ENCODE measurements at places on chromosomes 3 and 15.

DNA sequence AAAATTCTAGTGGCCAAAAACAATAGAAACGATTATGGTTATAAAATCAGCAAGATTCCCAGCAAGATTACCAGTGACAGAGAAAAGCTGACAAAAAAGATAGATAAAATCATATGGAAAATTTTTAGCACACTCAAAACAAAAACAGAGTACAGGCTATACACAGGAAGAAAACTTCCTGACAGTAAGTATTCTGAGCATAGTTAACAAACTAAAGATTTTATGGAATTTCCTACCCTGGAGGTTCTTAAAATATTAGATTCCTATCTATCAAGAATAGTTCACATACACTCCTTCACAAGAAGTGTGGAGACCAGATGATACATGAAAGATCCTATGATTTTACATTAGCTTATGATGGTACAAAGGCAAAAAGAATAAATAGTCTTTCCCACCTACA, 50.8 kb downstream of the ZNF148 start:
- peaks cover 50% of the 10 kb centered on the region for H3K36me3 ChIP-seq
- no peak overlapping the region for H3K27ac ChIP-seq
- DNase-seq: no peak

DNA sequence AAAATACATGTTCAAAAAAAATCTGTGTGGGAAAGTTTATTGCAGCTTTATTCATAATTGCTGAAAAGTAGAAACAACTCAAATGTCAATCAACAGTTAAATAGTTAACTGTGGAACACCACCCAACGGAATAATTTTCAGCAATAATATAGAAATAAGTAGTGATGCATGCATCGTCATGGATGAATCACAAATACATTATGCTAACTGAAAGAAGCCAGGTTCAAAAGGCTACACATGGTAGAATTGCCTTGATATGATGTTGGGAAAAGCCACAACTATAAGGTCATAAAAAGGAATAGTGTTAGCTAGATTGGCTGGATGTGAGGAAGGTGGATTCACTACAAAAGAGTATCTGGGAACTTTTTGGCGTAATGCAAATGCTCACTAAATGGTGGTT, 82.0 kb downstream of the GMNC start:
- H3K36me3 ChIP-seq: no peaks in the 10 kb centered on the region
- no peaks in the 10 kb centered on the region for H3K4me1 ChIP-seq
- H3K4me3 ChIP-seq: no peak overlapping the region
- H3K27ac ChIP-seq: no peak overlapping the region
- no peak for DNase-seq

DNA sequence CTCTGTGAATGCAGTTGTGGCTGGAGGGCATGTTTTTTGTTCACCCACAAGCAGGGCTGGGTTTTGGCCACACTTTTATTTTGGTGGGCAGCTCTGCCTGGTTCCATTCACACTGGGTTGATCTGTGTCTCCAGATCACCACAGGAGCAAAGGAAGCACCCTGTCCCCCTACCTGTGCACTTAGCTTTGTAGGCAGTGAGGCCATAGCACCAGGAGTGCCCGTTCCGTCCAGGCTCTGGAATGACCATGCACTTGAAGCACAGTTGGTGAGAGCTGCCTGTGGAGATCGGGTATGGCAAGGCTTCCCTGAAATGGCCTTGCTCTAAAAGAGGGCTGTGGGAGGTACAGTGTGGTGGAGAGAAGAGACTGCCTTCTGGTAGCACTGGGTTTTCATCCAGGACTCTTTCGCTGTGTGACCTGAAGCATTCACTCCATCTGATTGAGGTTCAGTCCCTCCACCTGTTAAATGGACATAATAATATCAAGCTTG, 31.7 kb downstream of the MINAR1 start:
- H3K4me1 ChIP-seq: no peaks in the 10 kb centered on the region
- no peaks in the 10 kb centered on the region for H3K36me3 ChIP-seq
- no peak overlapping the region for H3K4me3 ChIP-seq

- H3K4me3 ChIP-seq: no peak overlapping the region
- no peaks in the 10 kb centered on the region for H3K4me1 ChIP-seq
These were observed 77.4 kb downstream of the KLF15 start for GRCh38 chr3:126279853-126280252.

- H3K4me3 ChIP-seq: no peak overlapping the region
- H3K36me3 ChIP-seq: peaks cover 13% of the 10 kb centered on the region
- H3K4me1 ChIP-seq: peaks cover 46% of the 10 kb centered on the region
- H3K27ac ChIP-seq: no peak overlapping the region
- no peaks in the 10 kb centered on the region for H3K27me3 ChIP-seq
These were observed 24.7 kb downstream of the NPTN start for GRCh38 chr15:73608475-73608874.

DNA sequence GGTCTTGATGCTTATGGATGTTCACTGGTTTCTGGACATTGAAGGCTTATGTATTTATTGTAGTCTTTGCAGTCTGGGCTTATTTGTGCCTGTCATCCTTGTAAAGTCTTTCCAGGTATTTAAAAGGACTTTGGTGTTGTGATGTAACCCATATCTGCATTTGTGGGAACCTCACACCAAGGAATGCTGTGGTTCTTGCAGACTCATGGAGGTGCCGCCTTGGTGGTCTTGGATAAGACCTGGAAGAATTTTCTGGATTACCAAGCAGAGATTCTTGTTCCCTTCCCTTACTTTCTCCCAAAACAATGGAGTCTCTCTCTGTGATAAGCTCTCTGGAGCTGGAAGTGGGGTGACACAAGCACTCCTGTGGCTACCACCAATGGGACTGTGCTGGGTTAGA, 363.5 kb upstream of the NECTIN3 start:
- no peaks in the 10 kb centered on the region for H3K27me3 ChIP-seq
- H3K36me3 ChIP-seq: no peaks in the 10 kb centered on the region
- H3K4me1 ChIP-seq: no peaks in the 10 kb centered on the region

GRCh38 chr3:157225001-157225400, 65.1 kb upstream of the CCNL1 start:
- H3K36me3 ChIP-seq: no peaks in the 10 kb centered on the region
- H3K4me1 ChIP-seq: peaks cover 2% of the 10 kb centered on the region
- no peak overlapping the region for H3K27ac ChIP-seq
- no peak overlapping the region for H3K4me3 ChIP-seq
- no peak for DNase-seq

DNA sequence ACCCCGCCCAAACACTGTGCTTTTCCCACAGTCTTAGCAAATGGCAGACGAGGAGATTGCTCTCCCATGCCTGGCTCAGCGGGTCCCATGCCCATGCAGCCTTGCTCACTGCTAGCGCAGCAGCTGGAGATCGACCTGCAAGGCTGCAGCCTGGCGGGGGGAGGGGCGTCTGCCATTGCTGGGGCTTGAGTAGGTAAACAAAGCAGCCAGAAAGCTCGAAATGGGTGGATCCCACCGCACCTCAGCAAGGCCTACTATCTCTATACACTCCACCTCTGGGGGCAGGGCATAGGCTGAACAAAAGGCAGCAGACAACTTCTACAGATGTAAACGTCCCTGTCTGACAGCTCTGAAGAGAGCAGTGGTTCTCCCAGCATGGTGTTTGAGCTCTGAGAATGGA, 27.2 kb upstream of the WDR5B start:
- H3K27ac ChIP-seq: no peak overlapping the region
- H3K36me3 ChIP-seq: peaks cover 98% of the 10 kb centered on the region
- no peak overlapping the region for H3K4me3 ChIP-seq
- DNase-seq: no peak
- H3K27me3 ChIP-seq: no peaks in the 10 kb centered on the region
